Cardiac atrium fibroblast (primary cell): ENCODE measurements at places on chromosomes 7 and 10. TPM values are rescaled to one million over a fixed set of nuclear protein-coding genes. Genes with fewer than 3 reads are reported as not detected.

Gene OR9A2
- not detected in 2 replicates for total RNA-seq

Gene COBL
- not detected in 2 replicates for total RNA-seq

Gene SH2D4B
- total RNA-seq, result not detected in 2 replicates

Gene CPA4
- 56.7 and 90.1 TPM in 2 replicates for total RNA-seq

Gene POU6F2
- total RNA-seq, result not detected in 2 replicates

Gene SUFU
- total RNA-seq, result 7.4 and 11.2 TPM in 2 replicates

Gene AOAH
- total RNA-seq, result not detected in 2 replicates

Gene AMPH
- total RNA-seq, result 0.97 and 1.1 TPM in 2 replicates

Gene SYT15
- under 0.01 TPM in 1 of 2 replicates, not detected in the other for total RNA-seq

Gene GRM3
- total RNA-seq, result not detected in 2 replicates

Gene FGFR2
- total RNA-seq, result 0.16 TPM in 1 of 2 replicates, not detected in the other

Gene SRRM3
- total RNA-seq, result 3.1 and 4.7 TPM in 2 replicates

Gene CYP26C1
- total RNA-seq, result 0.32 and 4.7 TPM in 2 replicates

Gene SEMA3E
- total RNA-seq, result not detected in 2 replicates

Gene LFNG
- total RNA-seq, result 4.5 and 6.8 TPM in 2 replicates

Gene KEL
- total RNA-seq, result 0.49 TPM in 1 of 2 replicates, not detected in the other

Gene SFR1
- total RNA-seq, result 7.1 and 10.7 TPM in 2 replicates

Gene LIPK
- not detected in 2 replicates for total RNA-seq

Gene LIMK1
- 19.4 and 23.3 TPM in 2 replicates for total RNA-seq

Gene ACTL6B
- not detected in 2 replicates for total RNA-seq

Gene AKR1B15
- total RNA-seq, result not detected in 2 replicates

Gene GNGT1
- not detected in 2 replicates for total RNA-seq

Gene PAX2
- total RNA-seq, result not detected in 2 replicates

Gene SKAP2
- 14.4 and 22.6 TPM in 2 replicates for total RNA-seq

Gene MMD2
- total RNA-seq, result not detected in 2 replicates
